ENCODE measurements at places on chromosomes 4 and X.
A peak's percentile ranks its signal among the peaks of the same experiment; 100 is the strongest.

GRCh38 chr4:46388857-46389256 is 1.1 kb downstream of the GABRA2 start:
- no peak for DNase-seq

DNA sequence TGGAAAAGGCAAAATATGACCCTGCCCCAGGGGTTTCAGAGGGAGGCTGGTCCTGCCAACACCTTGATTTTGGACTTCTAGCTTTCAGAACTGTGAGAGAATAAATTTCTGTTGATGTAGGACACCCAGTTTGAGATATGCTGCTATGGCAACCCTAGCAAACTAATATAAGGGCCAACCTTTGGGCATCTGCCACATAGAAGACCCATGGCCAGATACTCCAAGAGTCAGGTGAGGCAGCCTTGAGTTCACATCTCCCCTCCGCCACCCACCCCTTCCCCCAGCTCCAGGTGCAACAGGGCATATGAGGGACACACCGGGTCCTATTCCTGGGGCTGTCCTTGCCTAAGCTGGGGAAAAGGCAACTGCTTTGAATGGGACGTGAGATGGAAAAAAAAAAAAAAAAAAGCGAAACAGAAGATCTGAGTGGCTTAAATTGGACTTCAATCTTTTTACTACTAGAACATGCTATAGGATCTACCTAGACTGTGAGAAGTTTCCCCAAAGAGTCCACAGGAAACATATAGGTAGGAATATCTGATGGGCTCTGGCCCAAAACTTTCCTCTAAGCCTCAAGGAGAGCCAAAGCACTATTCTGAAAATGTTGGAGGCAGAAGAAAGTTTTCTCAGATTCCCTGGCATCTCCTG is 56.5 kb upstream of the PROM1 start:
- DNase-seq: no peak

GRCh38 chrX:25733148-25733547 is 405.0 kb upstream of the MAGEB18 start:
- DNase-seq: no peak

DNA sequence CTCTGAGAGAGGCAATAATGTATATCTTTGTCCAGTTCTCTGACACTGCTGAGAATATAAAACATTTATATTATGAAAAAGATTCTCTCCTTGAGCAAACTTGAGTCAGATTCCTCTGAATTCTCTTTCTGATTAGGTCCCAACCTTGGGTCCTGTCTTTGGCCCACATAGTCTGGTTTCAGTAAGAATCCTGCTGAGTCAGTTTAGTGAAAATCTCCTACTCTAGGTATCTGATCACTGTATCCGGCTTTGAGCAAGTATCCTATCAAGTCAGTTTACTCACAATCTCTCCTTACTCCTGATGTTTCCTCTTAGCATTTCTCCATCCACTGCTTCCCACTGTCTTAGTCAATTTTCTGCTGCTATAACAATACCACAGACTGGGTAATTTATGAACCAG is 253.9 kb downstream of the OPHN1 start:
- DNase-seq: no peak

- peak; percentile 12 for DNase-seq
Observed at GRCh38 chrX:110167952-110168451, 149.9 kb downstream of the AMMECR1 start.

- no peak for DNase-seq
Observed at GRCh38 chr4:25609976-25610375, 45.7 kb upstream of the SLC34A2 start.

- DNase-seq: no peak
Observed at GRCh38 chrX:12711435-12712040, 79.7 kb upstream of the PRPS2 start.

- DNase-seq: no peak
Observed at GRCh38 chrX:136203951-136204350, 47.2 kb downstream of the MAP7D3 start.

- DNase-seq: no peak
Observed at GRCh38 chr4:157405070-157405469, 184.5 kb downstream of the GRIA2 start.

GRCh38 chr4:123488916-123489315 is 92.3 kb downstream of the SPRY1 start:
- peak; percentile 45 for DNase-seq

DNA sequence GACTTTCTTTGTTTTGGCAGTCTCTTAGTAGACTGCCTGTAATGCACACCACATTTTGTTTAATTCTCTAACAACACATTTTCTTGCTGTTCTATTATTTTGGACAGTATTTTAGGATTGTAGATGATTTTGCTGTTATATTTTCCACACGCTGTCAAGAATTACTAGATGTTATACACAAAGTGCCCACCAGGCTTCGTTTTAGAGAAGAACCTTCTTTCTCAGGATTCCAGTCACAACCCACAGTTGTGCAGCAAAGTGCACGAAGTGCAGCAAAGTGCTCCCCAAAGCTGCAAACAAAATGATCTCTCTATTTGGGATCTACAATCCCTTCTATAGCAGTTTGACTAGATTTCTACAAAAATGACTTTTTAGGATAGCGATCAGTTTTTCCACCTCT is 2.4 kb downstream of the ZNF141 start:
- no peak for DNase-seq

DNA sequence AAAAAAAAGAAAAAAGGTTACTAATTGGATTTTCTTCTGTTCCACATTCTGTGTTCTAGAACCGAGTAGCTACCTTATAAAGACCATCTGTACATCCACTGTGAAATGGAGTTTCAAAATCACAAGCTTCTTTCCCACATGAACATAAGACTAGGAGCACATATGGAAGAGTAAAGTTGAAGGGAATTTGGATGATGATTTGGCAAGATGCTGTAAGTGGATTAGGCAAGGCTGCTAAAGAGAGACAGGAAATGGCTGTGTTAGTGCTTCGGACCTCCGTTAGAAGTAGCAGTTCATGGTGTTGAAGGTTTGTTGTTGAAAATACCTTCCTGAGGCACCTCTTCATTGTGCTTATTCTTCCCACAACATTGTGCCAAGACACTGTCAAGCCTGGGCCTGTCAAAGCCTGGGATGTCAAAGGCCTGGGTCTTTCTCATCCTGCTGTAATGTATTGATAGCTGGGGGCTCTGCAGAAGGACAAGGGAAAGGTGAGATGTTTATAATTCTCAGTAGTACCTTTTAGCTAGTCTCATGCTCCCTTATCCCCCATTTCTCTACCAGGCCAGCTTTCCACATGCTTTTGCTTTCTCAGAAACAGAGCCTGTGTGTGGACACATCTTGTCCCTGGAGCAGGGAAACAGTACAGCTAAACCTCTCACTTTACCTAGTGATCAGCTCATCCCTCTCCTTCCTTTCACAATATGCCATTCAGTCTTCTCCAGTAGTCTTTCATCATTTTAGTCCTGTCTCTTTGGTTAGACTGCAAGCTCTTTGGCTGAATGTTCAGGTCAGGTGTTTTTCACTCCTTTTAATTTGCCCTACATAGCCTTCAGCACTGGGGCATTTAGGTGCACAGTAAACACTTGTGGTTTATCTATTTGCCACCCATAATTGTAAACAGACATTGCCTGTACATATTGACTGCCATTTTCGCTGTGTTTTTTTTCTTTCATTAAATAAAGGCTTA is 37.9 kb upstream of the CYP2U1 start:
- no peak for DNase-seq

- no peak for DNase-seq
Observed at GRCh38 chr4:24570172-24570571, 14.2 kb downstream of the DHX15 start.

GRCh38 chr4:112002248-112002661 is 143.0 kb upstream of the FAM241A start:
- DNase-seq: no peak

DNA sequence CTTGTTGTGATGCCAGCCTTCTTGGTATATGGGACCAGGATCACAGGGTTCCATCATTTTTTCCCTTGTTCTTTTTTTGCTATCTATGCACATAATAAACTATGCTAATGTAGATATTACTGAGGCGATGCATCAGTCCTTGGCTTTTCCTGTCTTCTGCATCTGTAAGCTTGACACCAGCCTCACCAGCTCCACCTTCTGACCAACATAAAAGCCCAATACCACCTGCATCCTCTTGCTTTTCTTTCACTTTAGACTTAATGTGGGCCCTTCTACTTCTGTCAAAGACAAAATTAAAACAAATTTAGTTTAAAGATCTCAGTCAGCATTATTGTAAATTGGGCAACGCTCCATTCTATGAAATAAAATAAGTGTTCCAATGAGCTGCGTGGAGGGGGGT is 1718.8 kb upstream of the PCDH10 start:
- DNase-seq: no peak

DNA sequence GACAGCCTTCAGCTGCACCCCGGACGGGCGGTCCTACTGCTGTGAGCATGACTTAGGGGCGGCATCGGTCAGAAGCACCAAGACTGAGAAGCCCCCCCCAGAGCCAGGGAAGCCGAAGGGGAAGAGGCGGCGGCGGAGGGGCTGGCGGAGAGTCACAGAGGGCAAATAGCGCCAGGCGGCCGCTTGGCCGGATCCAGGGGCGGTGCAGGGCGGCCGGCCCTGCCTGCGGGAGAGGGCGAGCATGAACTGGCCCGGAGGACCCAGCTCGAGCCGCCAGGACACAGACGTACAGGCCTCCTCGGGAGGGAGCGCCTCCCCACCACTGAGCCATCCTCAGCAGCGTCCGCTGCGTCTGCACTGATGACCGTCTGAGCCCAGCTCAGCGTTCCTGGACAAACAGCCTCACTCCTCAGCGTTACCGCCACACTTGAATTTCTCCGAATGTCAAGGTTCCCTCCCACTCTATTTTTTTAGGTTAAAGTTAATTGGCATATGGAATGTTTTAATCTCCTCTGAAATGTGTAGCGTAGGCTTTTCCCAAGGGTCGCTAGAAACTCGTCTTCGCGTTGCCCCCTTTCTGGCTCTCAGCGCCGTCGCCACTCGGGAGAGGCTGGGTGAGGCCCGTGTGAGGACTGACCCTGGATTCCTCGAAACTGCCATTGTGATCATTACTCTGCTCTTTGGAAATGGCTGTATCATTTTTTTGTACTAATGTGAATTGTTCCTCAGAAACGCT is 29.9 kb downstream of the NELFA start:
- DNase-seq: no peak

DNA sequence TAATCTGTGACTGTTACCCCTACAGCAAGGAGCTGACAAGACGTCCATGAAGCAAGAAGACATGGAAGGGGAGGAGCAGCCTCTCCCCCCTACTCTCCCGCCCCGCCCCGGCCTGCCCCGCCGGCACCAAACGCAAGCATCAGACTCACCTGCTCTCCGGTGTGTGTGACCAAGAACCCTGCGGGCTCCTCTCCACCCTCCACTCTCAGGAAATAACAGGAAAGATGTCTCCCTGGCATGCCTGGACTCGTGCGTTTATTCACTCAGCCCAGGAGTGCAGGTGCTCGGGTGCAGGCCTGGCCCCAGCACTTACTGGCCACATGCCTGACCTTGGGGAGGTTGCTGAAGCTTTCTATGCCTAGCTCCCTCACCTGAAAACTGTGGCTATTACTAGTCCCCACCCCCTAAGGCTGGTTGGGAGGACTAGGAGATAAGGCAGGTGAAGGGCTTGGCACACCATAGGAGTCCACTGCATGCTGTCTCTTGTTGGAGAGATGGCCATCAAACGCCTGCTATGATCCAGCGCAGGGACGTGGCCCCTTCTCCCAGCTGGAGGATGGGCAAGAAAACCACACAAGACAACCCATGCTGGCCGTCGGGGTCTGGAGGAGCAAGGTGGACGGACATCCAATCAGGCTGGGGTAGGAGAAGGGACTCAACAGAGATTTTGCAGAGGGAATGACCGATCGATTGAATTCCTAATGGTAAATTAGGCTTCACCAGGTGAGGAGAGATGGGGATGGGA is 34.9 kb upstream of the CLDN24 start:
- no peak for DNase-seq

GRCh38 chrX:150255441-150256296 is 107.4 kb upstream of the MAMLD1 start:
- DNase-seq: no peak

DNA sequence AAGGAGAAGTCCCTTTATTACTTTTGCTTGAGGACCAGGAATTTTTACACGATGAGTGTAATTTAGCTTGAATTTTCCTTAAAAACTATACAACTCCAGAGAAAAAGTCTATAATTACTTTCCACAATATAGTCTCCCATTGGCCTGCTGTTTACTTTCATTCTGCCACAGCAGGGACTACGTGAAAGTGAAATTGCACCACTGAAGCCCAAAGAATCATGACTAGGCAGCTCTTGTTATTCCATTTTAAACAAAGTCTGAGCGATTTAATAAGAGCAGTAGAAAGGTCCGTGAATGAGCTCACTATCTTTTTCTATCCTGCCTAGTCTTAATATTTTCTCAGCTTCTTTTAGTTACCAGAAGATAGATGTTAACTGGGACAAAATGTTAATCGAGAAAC is 68.6 kb downstream of the ADGRG4 start:
- DNase-seq: no peak

- no peak for DNase-seq
Observed at GRCh38 chrX:45351478-45351877, 150.8 kb upstream of the DIPK2B start.

DNA sequence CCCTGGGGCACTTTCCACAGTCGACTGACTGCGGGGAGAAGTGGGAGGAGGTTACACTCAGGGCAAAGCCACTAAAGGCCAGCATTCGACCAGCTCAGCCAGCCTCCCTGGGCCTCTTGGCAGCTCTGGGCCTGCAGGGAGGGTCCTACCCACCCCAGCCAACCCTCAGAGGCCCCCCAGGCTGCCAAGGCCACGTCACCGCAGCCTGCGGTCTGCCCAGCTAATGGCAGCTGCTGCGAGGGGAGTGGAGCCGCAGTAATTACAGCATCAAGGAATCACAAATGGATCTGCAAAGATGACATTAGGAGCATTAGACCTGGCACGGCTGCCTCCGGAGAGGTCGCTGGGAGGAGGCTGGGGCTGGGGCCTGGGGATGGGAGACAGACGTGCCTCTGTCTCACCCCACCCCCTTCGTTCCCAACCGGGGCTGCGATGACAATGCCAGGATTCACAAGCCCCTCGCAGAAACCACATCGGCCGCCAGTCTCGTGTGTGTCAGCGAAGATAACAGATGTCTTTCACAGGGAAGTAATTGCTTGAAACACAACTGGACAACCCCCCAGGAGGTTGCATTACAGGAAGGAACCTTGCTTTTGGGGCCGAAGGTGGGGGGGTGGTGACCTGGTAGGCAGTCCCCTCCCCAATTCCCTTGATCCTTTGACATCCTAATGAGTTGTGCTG is 367.6 kb downstream of the BCOR start:
- DNase-seq: no peak

DNA sequence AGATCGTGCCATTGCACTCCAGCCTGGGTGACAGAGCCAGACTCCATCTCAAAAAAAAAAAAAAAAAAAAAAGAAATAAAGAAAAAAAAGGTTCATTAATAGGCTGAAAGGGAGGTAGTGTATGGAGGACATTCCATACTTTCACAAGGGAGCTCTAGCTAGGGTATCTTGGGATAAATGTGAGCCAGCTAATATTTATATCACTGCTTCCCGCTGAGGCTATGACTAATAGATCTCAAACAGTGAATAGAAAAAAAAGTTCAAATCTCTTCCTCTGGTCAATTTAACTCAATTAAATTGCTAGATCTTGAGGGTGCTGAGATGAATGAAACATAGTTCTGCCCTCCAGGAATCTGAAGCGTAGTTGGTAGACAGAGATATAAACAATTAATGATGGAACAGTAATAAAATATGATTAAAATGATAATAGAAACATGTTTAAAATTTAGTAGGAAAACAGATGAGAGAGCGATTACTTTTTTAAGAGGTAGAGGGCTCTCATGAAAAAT is 55.7 kb upstream of the SHISA3 start:
- no peak for DNase-seq

All from T-helper 2 cell treated with Interferon-gamma antibody and Interleukin-4, amounts not matched to agents 5 μg/mL and 100 μg/mL, for 36 hours (primary cell).